Gastroesophageal sphincter (tissue), 4 donors: ENCODE measurements at places on chromosomes 2 and 18. TPM values are rescaled to one million over a fixed set of nuclear protein-coding genes. Genes with fewer than 3 reads are reported as not detected.

The PRKAG3 gene
- not detected for total RNA-seq

The C2orf72 gene
- 0.54 TPM for total RNA-seq

The SCN3A gene
- total RNA-seq: 0.62 TPM

GRCh38 chr2:239873656-239874635, 151.2 kb downstream of the NDUFA10 start:
- ATAC-seq: no peak

GRCh38 chr2:88615822-88616221, 11.4 kb downstream of the EIF2AK3 start:
- no peak for ATAC-seq

DNA sequence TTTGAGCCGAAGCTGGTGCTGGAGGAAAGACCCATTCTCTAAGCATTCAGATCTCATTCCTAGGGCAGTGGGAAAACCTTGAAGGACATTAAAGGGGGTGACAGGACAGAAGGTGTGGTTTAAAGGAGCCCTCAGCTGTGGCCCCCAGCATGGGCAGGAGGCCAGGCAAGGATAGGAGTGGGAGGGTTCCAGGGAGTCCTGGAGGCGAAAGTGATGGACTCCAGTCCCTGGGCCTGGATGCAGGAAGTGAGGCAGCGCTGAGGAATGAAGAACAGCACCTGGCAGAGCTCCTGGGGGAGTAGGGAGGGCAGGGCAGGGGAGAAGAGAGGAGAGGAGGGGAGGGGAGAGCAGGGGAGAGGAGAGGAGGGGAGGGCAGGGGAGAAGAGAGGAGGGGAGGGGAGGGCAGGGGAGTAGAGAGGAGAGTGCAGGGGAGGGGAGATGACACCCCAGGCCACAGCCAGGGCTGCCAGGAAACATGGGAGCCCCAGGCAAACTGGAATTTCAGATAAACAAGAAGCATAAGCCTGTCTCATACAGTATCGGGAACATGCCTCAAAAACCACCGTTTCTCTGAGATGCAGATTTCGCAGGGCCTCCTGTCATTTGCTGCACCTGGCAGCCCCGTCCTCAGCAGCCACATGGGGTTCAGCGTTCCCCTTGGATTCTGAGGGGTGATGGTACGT, 5.7 kb downstream of the RAMP1 start:
- peak; percentile 75 for ATAC-seq

DNA sequence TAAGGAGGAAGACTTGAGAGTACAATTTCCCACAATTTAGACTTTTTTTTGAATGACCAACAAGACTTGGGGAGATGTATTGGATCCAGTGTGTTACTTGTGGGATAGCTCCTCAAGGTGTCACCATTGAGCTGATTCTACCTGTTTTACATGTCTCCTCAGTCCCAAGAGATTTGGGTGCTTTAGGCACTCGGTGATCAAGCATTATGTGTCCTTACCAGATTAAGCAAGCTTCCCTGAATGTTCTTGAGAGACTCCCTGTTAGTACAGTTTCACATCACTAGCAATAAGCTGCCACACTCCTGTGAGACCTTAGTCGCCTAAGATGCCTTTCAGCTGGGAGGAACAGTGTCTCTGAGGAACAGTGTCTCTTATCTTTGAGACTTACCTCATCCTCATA, 384.3 kb upstream of the SYT4 start:
- ATAC-seq: no peak
